ENCODE measurements at places on chromosomes 1 and 21.

DNA sequence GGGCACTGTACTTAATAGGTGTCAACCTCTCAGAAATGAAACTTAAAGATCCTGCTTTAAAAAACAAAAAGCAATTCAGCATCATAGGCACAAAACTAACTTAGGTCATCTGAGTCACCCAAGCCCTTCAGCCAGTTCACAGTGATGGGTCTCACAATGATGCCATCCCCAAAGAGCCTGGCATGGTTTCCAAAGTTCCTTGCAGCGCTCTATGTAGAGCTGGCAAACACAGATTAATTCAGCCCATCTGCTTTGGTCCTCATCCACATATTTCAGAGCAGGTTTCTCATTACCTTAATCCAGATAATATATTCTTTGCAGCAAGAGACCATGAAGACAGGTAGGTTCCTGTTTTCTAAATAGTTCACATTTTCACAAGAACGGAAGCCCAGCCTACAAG is 14.6 kb upstream of the PLA2G2C start:
- peaks cover 7% of the 10 kb centered on the region for H3K27me3 ChIP-seq
- no peak overlapping the region for H3K27ac ChIP-seq
- no peaks in the 10 kb centered on the region for H3K36me3 ChIP-seq
- H3K4me3 ChIP-seq = no peak overlapping the region

- no peak overlapping the region for H3K4me3 ChIP-seq
- no peaks in the 10 kb centered on the region for H3K36me3 ChIP-seq
- no peak overlapping the region for H3K27ac ChIP-seq
- no peaks in the 10 kb centered on the region for H3K27me3 ChIP-seq
Observed at GRCh38 chr1:197327776-197328364, 59.8 kb downstream of the CRB1 start.

GRCh38 chr1:170539154-170539553 is 7.2 kb downstream of the GORAB start:
- H3K36me3 ChIP-seq = peaks cover 5% of the 10 kb centered on the region
- H3K27ac ChIP-seq = no peak overlapping the region
- H3K4me3 ChIP-seq = no peak overlapping the region
- DNase-seq = no peak

- no peak overlapping the region for H3K27ac ChIP-seq
- no peaks in the 10 kb centered on the region for H3K36me3 ChIP-seq
- H3K27me3 ChIP-seq = no peaks in the 10 kb centered on the region
- no peak overlapping the region for H3K4me3 ChIP-seq
- no peak for DNase-seq
Observed at GRCh38 chr1:8283058-8283884, 34.6 kb upstream of the SLC45A1 start.

DNA sequence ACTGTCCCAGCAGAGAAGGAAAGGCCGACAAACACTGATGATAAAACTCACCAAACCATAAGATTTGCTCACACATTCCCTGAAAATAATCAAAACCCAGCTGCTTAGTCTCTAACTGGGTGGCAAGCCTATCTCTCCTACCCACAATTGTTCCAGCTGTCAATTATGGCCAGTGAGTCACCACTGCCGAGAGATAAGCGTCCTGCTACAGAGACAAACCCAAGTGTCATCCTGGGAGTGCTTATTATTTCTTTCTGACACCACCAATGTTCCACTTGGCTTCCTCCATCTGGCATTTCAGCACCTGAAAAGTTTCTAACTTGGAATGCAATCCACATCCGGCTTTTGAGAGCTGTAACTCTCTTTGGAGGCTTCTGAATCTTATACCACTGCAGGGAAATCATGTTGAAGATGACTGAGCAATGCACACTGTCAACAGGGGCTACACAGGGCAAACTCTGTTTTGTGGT is 51.5 kb upstream of the VAV3 start:
- no peaks in the 10 kb centered on the region for H3K36me3 ChIP-seq
- no peak overlapping the region for H3K4me3 ChIP-seq
- no peaks in the 10 kb centered on the region for H3K27me3 ChIP-seq
- DNase-seq = peak; percentile 13
- no peak overlapping the region for H3K27ac ChIP-seq

GRCh38 chr1:11414926-11415538 is 63.9 kb upstream of the DISP3 start:
- no peak for DNase-seq
- no peaks in the 10 kb centered on the region for H3K4me1 ChIP-seq
- no peaks in the 10 kb centered on the region for H3K27me3 ChIP-seq
- H3K27ac ChIP-seq = no peak overlapping the region
- H3K4me3 ChIP-seq = no peak overlapping the region

GRCh38 chr1:219174460-219175211 is 958 bp downstream of the LYPLAL1 start:
- DNase-seq = peak; percentile 90
- H3K27me3 ChIP-seq = no peaks in the 10 kb centered on the region
- no peaks in the 10 kb centered on the region for H3K36me3 ChIP-seq
- peaks cover 15% of the 10 kb centered on the region for H3K4me1 ChIP-seq

DNA sequence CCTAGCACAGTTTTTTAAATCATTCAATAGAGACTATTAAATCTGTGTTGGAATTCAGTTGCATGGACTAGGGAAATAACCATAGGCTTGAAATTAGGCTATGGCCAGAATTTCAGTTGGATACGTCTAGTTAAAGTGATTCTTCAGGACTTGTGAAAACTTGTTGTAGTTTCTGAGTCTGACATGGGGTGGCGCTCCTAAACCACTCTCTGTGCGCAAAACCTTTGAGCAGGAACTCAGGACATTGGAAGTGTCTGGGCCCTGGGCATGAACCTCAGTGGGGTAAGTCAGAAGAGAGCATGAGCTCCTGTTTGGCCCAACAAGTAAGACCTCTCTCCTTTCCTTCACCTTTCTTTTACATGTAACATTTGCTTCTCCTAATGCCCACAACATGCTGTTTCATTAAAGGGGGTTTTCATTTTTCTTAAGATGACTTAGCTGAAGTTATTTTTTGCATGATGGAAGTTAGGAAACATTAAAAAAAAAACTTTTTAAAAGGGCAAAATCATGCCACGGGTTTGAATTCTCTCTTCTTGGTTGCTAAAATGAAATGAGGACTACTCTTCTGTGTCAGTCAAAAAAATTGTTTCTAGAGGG is 17.1 kb upstream of the CCDC190 start:
- H3K27ac ChIP-seq = no peak overlapping the region
- DNase-seq = peak; percentile 85
- H3K4me1 ChIP-seq = peaks cover 24% of the 10 kb centered on the region
- H3K27me3 ChIP-seq = no peaks in the 10 kb centered on the region
- no peak overlapping the region for H3K4me3 ChIP-seq
